Neural crest cell (in vitro differentiated cells): ENCODE measurements at places on chromosomes 4 and X.

DNA sequence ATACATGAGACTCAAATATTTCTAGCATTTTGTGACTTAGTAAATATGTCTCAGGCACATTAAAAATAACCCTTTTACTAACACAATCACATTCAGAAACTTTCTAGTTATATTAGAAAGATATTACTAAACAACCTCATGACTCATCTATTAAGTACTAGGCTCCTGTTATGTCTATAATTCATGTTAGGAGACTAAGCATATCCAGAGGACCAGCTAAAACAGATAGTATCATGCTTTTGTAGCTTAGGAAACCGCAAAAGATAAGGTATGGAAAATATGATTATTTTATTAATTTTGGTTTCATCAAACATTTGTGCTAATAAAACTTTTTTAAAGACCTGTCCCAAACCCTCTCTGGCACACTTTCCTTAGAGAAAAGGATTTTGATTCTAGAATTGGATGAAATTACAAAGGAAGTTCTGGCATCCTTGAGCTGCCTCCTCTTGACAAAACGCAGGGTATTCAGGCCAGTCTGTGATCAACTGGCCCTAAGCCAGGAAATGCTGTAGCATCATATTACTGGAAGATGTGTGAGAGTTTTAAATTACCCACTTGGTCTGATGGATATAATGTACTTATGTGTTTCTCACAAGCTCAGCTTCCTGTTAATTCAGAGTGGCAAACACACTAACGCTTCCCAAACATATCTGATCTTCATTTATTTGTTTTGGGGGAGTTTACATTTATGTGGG, 60.4 kb downstream of the NRK start:
- no peak for DNase-seq
- H3K27ac ChIP-seq: no peak overlapping the region
- H3K27me3 ChIP-seq: no peaks in the 10 kb centered on the region
- no peak overlapping the region for H3K4me3 ChIP-seq

DNA sequence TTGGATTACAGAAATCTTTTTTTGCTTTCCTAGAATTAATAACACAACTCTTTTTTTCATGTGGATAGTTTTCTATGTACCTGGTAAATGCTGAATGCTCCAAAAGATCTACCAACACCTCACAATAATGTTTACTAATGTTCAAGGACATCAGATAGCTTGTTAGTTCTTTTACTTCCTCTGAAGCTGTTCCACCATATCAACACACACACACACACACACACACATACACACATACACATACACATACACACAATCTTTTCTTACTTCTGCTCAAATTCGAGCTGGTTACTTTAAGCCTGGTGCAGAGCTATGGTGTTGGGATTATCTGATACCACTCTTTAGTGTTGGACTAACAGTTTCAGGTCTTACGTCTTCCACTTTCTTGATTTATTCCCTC, 28.3 kb upstream of the TMPRSS11D start:
- H3K27me3 ChIP-seq: no peaks in the 10 kb centered on the region
- no peak overlapping the region for H3K4me3 ChIP-seq
- no peak for DNase-seq
- no peaks in the 10 kb centered on the region for H3K36me3 ChIP-seq
- no peaks in the 10 kb centered on the region for H3K4me1 ChIP-seq
- H3K27ac ChIP-seq: no peak overlapping the region

GRCh38 chr4:76055016-76055415, 19.1 kb upstream of the CXCL11 start:
- peaks cover 15% of the 10 kb centered on the region for H3K4me1 ChIP-seq
- H3K36me3 ChIP-seq: no peaks in the 10 kb centered on the region
- no peak for DNase-seq
- H3K4me3 ChIP-seq: no peak overlapping the region

DNA sequence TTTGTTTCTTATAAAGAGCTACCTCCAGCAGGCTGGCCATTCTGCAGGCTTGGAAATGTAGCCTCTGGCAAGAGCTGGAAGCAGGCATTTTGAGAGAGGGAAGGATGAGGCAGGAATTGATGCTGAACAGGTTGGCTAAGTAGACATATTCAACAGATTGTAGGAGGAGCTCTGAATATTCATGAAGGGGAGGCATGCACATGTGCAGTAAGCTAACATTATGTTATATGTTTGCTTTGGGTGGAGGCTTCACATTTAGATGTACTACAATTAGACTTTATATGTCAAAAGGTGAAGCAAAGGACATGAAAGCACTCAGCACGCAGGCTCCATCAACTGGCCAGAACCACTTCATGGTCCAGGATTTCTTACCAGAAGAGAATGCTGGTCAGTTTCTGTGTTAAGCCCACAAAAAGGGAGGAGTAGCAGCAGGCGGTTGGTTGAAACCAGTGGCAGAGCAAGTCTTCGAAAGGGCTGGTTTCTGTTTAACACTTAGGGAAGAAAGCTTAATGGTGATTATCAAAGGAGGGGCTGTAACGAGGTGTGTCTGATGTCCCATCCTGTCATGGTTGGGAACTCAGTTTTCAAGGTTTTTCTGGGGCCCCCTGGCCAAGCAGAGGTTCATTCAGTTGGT, 54.8 kb downstream of the FGFBP1 start:
- H3K36me3 ChIP-seq: no peaks in the 10 kb centered on the region
- no peak for DNase-seq
- no peaks in the 10 kb centered on the region for H3K4me1 ChIP-seq
- H3K4me3 ChIP-seq: no peak overlapping the region
- no peaks in the 10 kb centered on the region for H3K27me3 ChIP-seq
- no peak overlapping the region for H3K27ac ChIP-seq

- no peak overlapping the region for H3K4me3 ChIP-seq
- no peaks in the 10 kb centered on the region for H3K36me3 ChIP-seq
- H3K27ac ChIP-seq: no peak overlapping the region
- no peaks in the 10 kb centered on the region for H3K27me3 ChIP-seq
- no peak for DNase-seq
Observed at GRCh38 chr4:106717091-106717490, 319.0 kb downstream of the DKK2 start.

DNA sequence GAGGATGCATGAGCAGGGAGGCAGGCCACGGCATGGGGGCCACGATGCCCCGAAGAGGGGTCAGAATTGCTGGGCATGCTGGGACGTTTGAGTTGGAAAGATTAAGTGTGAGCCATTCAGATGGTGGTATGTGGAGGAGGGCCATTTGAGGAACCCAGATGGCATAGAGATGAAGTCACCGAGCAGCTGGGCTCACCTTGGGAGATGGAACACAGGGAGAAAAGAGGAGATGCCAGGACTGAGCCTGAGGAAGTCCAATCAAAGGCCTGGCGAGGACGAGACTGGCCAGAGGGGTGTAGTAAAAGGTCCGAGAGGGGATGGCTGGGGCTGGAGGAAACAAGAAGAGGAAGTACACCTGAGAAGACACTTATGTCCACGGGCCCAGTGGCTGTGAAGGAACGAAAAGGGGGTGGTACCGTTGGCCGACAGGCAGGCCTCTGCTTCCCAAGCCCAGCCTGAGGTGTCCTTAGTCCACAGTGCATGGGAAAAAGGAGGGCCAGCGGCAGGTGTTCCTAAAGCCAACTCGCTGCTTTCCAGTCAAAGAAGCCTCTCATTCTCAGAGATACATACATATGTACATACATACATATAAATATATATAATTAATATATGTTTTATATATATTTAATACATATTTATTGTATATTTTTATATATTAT, 54.6 kb upstream of the CLCN4 start:
- H3K4me1 ChIP-seq: peaks cover 6% of the 10 kb centered on the region
- no peak overlapping the region for H3K4me3 ChIP-seq
- no peak overlapping the region for H3K27ac ChIP-seq
- DNase-seq: no peak
- peaks cover 33% of the 10 kb centered on the region for H3K36me3 ChIP-seq

- no peak for DNase-seq
- H3K4me3 ChIP-seq: no peak overlapping the region
- H3K27ac ChIP-seq: no peak overlapping the region
- peaks cover 15% of the 10 kb centered on the region for H3K4me1 ChIP-seq
- no peaks in the 10 kb centered on the region for H3K27me3 ChIP-seq
Observed at GRCh38 chr4:123109139-123109538, 186.7 kb upstream of the NUDT6 start.

DNA sequence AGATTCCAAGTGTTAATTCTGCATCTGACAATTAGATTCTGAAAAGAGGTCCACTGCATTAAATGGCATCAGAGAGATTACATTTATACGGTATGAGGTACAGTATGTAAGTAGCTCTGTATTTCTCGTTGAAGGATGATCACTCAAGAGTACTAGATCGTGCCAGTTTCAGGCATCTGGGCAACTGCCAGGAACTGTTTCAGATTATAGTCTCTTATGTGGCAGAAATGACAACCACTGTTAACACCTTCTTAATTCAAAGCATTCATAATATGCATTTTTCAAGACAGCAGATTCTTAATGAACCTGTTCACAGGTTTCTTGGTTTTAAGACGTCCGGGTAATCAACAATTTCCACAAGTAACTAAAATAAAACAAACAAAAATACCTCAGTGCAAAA, 1.6 kb downstream of the ANKRD50 start:
- no peaks in the 10 kb centered on the region for H3K27me3 ChIP-seq
- H3K27ac ChIP-seq: no peak overlapping the region
- no peak overlapping the region for H3K4me3 ChIP-seq
- no peak for DNase-seq
- H3K4me1 ChIP-seq: peaks cover 29% of the 10 kb centered on the region

GRCh38 chrX:39480963-39481362, 616.8 kb downstream of the BCOR start:
- peaks cover 46% of the 10 kb centered on the region for H3K4me1 ChIP-seq
- no peaks in the 10 kb centered on the region for H3K27me3 ChIP-seq
- no peak overlapping the region for H3K27ac ChIP-seq
- H3K36me3 ChIP-seq: no peaks in the 10 kb centered on the region

GRCh38 chrX:63282077-63282476, 69.1 kb downstream of the SPIN4 start:
- H3K4me1 ChIP-seq: no peaks in the 10 kb centered on the region
- no peaks in the 10 kb centered on the region for H3K27me3 ChIP-seq
- H3K36me3 ChIP-seq: peaks cover 2% of the 10 kb centered on the region

- H3K4me3 ChIP-seq: no peak overlapping the region
- no peak overlapping the region for H3K27ac ChIP-seq
- DNase-seq: no peak
- no peaks in the 10 kb centered on the region for H3K4me1 ChIP-seq
- H3K36me3 ChIP-seq: peaks cover 2% of the 10 kb centered on the region
- peaks cover 40% of the 10 kb centered on the region for H3K27me3 ChIP-seq
Observed at GRCh38 chr4:1403177-1403583, 3.1 kb downstream of the NKX1-1 start.

DNA sequence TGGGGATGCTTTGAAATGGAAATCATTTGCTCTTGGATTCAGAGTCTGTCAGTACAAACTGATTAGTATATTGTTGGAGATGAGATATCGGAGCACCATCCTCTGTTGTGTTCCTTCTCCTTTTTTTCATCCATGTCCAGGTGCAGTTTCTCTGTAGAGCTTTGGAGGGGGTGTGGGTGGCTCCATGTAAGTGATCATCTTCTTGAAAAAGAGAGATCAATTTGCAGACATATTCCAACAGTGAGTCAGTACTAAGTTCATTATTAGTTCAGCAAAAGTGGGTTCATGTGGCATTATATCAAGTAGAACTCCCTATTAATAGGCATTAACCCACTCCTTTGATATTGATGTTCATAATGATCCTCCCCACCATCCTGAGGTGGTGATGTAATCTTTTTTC, 18.9 kb downstream of the FRAS1 start:
- H3K4me3 ChIP-seq: no peak overlapping the region
- no peaks in the 10 kb centered on the region for H3K36me3 ChIP-seq
- H3K27me3 ChIP-seq: no peaks in the 10 kb centered on the region
- H3K4me1 ChIP-seq: peaks cover 27% of the 10 kb centered on the region
- no peak overlapping the region for H3K27ac ChIP-seq

DNA sequence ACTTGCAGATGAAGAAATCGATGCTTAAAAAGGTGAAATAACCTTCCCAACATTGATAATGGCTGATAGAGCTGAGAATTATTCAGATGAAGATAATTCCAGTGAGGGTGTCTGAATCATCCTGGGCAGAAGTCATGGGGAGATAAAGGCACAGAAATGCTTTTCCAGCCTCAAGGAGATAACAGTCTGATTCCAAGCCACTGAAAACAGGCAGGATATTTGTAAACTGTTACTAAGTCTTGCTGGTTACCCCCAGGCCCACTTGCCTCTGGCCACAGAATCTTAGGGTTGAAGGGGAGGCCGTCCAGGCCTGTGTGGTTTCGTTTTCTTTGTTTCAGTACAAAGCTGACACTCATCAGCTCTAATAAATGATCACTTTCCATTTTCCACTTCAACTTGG, 158.5 kb downstream of the SH3KBP1 start:
- no peaks in the 10 kb centered on the region for H3K36me3 ChIP-seq
- DNase-seq: no peak
- peaks cover 4% of the 10 kb centered on the region for H3K4me1 ChIP-seq
- no peak overlapping the region for H3K4me3 ChIP-seq
- H3K27me3 ChIP-seq: no peaks in the 10 kb centered on the region

DNA sequence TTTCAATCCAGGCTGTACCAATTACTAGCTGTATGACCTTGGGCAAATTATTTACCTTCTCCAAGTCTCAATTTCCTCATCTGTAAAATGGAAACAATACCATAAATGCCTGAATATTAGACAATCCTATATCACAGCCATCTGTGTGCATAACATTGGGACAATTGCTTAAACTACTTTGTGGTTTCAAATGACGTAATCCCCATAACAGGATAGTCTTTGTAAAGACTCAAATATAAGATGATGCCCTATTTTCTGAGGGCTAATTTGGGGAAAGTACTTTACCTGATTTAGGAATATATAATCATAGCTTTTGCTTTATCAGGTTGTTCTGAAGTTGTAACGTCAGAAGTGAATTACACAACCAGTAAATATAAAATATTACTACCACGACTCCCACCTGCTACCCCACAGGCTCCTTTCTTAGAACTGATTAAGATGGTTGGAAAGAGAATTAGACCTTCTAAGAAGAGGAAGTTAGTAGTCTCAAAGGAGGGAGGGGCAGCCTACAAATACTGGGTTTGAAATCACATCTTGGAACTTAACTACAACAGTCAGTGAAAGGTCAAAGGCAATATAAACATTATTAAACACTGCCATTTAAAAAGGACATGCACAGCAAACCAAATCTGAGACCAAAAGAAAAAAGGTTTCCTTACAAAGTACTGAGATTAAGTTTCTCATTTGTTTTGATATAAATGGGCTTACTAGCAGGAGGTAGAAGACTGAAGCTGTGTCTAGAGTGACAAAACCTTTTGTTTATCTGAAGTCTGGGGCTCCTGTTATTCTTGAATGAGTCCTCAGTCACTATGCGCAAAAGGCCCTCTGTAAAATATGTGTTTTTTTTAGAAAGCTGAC, 215.0 kb downstream of the SCFD2 start:
- peaks cover 7% of the 10 kb centered on the region for H3K4me1 ChIP-seq
- no peaks in the 10 kb centered on the region for H3K27me3 ChIP-seq
- H3K4me3 ChIP-seq: no peak overlapping the region
- peaks cover 8% of the 10 kb centered on the region for H3K36me3 ChIP-seq
- H3K27ac ChIP-seq: no peak overlapping the region
- no peak for DNase-seq

DNA sequence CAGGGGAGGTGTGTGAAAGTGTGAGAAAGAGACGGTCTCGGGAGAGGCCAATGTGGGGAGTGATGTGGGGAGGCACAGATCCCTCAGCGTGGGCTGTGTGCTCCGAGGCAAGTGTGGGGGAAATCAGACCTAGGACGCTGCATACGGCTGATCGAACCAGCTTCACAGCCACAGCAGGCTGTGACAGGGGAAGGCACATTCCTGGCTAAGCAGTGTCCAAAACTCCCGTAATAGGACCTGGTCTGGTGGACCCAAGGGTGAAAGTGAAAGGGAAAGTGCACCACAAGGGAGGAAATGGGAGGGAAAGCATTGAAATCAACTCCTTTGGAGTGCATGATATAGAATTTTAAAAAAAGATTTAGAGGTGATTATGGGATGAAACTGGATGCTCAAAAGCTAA, 10.9 kb upstream of the RHOXF2 start:
- H3K4me3 ChIP-seq: no peak overlapping the region
- peaks cover 17% of the 10 kb centered on the region for H3K36me3 ChIP-seq
- H3K27ac ChIP-seq: no peak overlapping the region
- no peak for DNase-seq
